ENCODE measurements at places on chromosomes 13 and 19.

GRCh38 chr13:58266271-58266670 is 634.7 kb downstream of the PCDH17 start:
- no peak for DNase-seq

DNA sequence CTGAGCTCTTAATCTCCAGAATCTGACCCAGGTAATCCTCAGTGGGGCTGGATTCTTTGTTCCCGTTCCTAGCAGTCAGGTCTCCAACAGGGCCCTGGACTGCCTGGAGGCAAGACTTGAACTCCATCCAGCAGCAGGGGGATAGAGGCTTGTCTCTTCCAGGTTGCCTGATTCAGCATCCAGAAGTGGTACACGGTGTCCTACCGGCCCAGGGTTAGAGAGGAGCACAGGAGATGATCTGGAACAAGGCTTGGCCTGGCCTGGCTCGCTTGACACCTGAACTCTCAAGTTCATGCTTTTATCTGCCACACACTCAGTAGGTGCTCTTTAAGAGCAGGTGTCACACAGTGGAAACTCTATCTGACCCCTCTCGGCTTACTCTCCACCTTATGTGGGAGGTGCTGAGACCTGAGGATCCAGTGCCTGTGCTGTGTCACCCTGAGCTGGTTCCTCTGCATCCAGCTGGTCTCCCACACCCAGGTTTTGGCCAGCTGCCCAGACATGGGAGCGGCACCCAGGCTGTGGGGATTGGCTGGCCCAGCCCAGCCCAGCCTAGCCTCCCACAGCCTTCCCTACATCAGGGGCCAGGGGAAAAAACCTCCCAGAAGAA is at the start of gene CYP4F3:
Gene CYP4F3 (plus strand): TSS at position 604 of the 610 bp plus-strand sequence. CDS start 519 bp downstream, outside the sequence.
- no peak for DNase-seq

DNA sequence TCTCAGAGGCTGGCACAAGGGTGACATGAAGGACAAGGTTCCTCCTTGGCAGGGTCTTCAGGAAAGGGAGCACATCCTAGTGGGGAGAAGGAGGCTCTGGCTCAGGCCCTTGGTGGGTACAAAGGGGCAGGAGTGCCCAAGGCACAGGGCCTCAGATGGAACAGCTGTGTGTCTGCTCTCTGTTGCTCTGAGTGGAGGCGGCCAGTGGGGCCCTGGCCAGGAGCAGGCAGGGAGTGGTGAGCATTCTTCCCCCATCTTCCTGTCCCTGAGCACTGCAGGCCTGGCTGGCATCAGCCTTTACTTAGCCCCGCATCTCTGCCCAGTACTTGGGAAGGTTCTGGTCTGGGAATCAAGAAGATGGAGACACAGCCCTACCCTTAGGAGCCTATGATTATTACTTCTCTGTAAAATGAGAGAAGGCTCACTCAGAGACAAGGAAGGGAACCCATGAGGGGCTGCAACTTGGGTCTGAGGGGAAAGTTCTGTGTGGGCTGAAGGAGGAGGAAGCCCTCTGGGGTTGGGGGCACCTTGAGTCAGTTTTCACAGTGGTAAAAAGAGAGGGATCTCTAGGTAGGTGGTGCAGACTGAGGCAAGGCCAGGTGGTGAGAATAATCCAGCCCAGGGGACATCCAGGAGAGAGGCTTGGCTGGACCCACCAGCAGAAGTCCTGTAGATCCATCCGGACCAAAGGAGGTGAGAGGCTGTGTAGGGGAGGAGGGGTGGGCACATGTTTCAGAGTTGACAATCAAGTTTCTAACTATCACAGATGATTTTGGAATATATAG is 173.5 kb downstream of the TSHZ3 start:
- no peak for DNase-seq

- no peak for DNase-seq
These were observed 36.6 kb upstream of the POMP start for GRCh38 chr13:28622286-28622685.

DNA sequence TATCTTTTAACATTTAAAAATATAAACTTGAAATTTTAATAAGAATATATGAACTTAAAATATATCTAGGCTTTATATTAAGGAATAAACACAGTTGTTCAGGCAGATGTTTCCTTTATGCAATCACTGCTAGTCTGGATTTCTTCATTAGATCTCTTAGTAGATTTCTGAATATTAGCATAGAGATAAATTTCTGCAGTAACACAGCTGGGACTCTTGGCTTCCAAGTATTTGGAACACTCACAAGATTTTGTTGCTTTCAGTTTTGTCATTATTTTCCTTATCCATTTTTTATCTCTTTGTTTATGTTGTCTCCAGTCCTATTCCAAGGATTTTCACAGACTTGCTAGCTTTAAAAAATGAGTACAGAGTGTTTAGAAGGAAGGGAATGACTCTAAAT is 857.1 kb downstream of the GPC5 start:
- no peak for DNase-seq

DNA sequence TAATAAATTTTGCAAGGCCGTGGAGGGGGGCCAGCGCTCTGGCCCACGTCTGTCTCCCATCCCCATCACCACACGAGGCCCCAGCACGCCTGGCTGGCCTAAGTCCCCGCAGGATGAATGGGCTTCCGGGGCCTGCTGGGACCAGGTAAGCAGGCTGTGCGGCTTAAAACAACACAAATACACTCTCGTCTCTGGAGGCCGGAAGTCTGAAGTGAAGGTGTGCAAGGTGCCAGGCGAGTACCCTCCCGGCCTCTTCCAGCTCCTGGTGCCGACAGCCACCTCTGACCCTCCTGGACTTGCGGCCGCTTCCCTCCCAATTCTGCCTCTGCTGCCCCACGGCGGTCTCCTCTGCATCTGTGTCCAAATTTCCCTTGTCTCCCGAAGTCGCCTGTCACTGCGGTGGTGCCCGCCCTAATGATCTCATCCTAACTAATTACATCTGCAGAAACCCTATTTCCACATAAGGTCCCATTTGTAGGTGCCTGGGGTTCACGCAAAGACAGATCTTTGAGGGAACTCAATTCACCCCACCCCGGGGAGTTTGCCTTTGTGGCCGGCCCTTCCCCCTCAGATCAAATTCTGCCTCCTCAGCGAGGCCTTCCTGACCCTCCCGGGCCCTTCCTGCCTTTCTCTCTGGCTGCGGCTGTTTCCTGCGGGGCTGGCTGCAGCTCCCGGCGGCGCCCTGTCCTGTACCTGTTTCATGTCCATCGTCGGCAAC is 8.1 kb upstream of the PTBP1 start:
- DNase-seq = no peak

Measured in anterior cingulate cortex (tissue), 58 donors.